ENCODE measurements at places on chromosomes 3 and 15. TPM values are rescaled to one million over a fixed set of nuclear protein-coding genes. Genes with fewer than 3 reads are reported as not detected.

Gene CDCP1
- polyA plus RNA-seq, result 3.8 TPM

DNA sequence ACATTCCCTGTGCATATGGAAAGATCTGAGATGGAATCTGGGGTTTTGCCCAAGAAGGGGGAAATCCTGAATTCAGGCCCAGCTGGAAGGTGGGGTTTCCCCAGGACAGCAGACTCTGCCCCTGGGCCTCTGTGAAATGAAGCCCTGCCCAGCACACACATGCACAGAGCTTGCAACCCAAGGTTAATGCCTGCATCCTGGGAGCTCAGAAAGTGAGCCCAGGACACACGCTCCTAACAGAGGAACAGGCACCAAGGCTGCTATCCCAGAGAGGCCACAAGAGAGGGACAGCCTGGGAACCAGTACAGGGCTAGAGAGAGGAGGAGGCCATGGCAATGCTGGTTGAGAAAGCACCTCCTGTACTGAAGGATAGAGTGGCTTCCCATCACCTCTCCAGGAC lies 16.1 kb downstream of the SEMA5B start:
- no peak overlapping the region for H3K4me3 ChIP-seq
- DNase-seq, result no peak
- no peak overlapping the region for H3K27ac ChIP-seq
- peaks cover 83% of the 10 kb centered on the region for H3K27me3 ChIP-seq
- H3K4me1 ChIP-seq, result no peaks in the 10 kb centered on the region

DNA sequence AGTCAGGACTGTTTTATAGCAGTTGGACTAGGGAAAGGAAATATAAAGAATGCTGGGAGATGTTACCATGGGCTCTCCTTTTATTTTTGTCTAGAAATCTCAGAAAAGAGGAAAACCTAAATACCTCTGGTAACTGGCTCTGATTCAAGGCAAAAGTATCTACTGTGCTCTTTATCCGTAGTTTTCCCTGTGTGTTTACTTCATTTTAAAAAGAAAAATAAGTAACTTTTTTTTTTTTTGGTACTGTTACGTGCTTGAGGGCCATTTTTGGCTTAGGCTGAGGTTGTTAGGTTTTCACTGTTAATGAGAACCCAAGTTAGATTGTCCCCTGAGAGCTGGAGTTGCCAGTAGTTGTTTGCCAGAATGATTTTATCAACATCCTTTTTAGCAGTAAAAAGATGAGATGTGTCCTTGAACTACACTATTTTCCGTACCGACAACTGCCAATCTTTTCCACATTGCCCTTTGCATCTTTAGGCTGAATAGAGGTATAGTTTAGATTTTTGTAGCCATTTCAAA lies 35.8 kb downstream of the IQGAP1 start:
- no peak overlapping the region for H3K27ac ChIP-seq
- H3K27me3 ChIP-seq, result no peaks in the 10 kb centered on the region
- H3K4me3 ChIP-seq, result no peak overlapping the region

Gene CELSR3
- 0.63 TPM for polyA plus RNA-seq

DNA sequence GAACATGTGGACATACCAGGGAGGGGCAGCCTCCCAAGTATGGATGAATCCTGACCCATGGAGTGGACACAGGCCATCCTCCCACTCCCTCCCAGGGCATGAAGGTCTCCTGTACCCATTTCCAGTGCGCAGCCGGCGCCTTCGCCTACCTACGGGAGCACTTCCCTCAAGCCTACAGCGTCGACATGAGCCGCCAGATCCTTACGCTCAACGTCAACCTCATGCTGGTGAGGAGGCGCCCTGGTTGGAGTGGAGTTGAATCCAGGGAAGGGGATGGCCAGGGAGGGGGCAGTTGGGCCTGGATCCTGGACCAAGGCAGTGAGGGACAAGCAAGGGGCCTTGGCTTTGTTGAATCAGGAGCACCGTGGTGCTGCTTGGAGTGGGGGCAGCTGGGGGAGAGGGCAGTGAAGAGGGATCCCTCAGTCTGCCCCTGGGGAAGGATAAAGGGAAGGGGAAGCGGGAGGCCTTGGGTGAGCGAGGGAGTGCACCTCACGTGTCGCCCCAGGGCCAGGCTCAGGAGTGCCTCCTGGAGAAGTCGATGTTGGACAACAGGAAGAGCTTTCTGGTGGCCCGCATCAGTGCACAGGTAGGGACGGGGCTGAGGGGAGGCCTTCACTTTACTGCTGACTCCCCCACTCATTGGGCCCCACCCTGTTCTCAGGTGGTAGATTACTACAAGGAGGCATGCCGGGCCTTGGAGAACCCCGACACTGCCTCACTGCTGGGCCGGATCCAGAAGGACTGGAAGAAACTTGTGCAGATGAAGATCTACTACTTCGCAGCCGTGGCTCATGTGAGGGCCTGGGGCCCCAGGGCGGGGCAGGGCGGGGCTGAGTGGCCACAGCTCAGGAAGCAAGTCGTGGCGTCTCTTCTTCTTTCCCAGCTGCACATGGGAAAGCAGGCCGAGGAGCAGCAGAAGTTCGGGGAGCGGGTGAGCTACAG lies 25.3 kb downstream of the PTPN23 start:
- H3K36me3 ChIP-seq, result peaks cover 43% of the 10 kb centered on the region
- no peak for DNase-seq
- H3K4me3 ChIP-seq, result no peak overlapping the region

DNA sequence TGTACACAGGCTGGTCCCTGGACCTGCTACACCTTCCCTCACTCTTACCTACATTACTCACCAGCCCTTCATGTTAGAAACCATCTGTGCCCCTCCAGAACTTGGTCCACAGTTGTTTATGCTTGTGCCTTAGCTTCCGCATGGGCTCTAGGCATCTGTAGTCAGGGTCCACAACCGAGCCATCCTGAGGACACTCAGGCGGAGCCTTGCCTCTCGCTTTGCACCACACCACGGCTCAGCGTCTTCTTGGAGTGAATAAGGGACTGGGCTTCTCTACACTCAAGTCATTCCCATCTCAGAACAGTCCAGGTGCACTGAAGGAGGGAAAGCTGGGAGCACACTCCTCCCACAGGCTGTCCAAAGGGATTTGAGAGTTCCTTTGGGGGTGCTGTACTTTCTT lies 97.8 kb downstream of the HMG20A start:
- H3K4me3 ChIP-seq, result no peak overlapping the region
- no peaks in the 10 kb centered on the region for H3K36me3 ChIP-seq
- no peaks in the 10 kb centered on the region for H3K4me1 ChIP-seq
- H3K27ac ChIP-seq, result no peak overlapping the region
- DNase-seq, result no peak

DNA sequence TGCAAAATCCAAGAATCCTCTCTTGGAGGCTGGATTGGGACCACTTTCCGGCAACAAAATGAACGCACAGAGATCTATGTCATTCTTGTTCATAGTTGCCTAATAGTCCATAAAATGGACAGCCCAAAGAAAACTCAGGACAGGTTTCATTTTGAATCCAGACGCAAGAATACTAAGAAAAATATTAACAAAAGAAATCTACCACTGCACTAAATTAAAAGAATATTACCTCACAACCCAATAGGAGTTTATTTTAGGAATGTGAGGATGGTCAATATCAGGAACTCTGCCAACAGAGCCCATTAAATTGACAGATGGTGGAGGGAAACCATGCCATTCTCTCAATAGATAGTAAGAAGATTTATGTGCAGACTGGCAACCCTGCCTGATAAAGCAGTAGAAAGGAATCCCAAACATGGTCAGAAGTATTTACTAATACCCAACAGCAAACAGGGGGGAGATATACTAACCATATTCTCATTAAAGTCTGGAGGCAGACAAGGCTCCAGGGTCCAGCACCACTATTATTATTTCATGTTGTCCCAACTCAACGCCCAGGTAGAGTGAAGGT lies 127.6 kb downstream of the SMAD6 start:
- H3K4me3 ChIP-seq, result no peak overlapping the region
- H3K36me3 ChIP-seq, result no peaks in the 10 kb centered on the region
- DNase-seq, result no peak

DNA sequence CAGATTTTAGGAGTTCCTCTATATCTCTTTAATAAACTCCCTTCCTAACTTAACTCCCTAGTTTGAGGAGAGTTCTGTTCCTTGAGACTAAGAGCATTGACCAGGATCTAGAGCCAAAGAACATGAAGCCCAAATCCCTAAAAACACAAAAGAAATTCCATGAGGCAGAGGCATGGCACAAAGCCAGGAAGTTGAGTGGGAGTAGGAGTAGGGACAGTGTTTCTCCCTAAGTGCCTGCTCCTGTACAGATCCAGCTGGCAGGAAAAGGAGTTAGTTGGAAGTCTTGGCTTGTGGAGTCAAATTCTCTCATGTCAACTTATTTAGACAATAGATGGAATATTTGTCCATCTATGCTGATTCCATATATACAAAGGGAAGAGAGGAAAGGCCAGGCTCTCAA lies 11.4 kb downstream of the ACTC1 start:
- H3K27me3 ChIP-seq, result peaks cover 15% of the 10 kb centered on the region
- DNase-seq, result no peak
- H3K4me1 ChIP-seq, result no peaks in the 10 kb centered on the region
- H3K36me3 ChIP-seq, result no peaks in the 10 kb centered on the region

DNA sequence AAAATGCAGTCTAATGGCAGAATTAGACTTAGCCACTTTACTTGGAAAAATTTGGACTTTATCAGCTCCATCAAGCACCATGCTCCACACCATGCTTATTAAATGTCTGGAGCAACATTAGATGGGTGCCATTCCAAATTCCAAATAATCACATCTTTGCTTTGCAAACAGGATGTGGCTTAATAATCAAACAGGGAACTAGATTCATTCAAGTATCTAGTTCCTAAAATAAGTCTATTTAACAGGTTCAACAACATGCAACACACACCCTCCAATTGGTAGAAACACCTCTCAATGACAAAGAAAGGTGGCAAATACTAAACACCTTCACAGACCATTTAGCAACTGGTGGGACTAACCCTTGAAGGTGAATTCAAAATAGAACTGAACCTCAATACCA lies 3.5 kb downstream of the HEXA start:
- DNase-seq, result no peak
- no peak overlapping the region for H3K4me3 ChIP-seq
- no peaks in the 10 kb centered on the region for H3K4me1 ChIP-seq
- H3K36me3 ChIP-seq, result peaks cover 3% of the 10 kb centered on the region
- H3K27ac ChIP-seq, result no peak overlapping the region

Gene NRG4
- polyA plus RNA-seq, result not detected

DNA sequence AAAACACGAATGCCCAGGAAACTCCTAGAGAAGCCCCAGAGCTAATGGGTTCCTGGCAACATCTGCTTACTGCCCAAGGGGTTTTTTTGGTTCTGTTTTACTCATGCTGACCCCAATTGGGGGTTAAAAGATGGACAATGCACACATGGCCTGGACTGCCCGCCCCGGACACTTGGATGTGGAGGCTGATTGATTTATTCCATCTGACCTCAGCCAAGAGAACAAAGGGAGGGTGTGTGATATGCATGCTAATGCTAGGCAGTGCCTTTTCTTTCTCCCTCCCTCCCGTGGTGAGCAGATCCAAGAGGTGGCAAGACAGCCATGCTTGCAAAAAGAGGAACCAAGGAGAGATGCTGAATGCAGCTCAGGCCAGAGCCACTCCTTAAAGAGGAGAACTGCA lies 3.3 kb upstream of the LRTM1 start:
- no peak overlapping the region for H3K27ac ChIP-seq
- no peak for DNase-seq
- no peak overlapping the region for H3K4me3 ChIP-seq
- no peaks in the 10 kb centered on the region for H3K27me3 ChIP-seq
- no peaks in the 10 kb centered on the region for H3K4me1 ChIP-seq

- DNase-seq, result no peak
- peaks cover 63% of the 10 kb centered on the region for H3K27me3 ChIP-seq
- no peaks in the 10 kb centered on the region for H3K36me3 ChIP-seq
- no peak overlapping the region for H3K4me3 ChIP-seq
- no peaks in the 10 kb centered on the region for H3K4me1 ChIP-seq
- no peak overlapping the region for H3K27ac ChIP-seq
These were observed 258.9 kb downstream of the XXYLT1 start for GRCh38 chr3:195012100-195012499.

GRCh38 chr15:72175186-72176044 lies 22.2 kb downstream of the GRAMD2A start:
- H3K36me3 ChIP-seq, result no peaks in the 10 kb centered on the region
- peaks cover 47% of the 10 kb centered on the region for H3K27me3 ChIP-seq
- no peak for DNase-seq
- H3K27ac ChIP-seq, result no peak overlapping the region

Gene MYO5C
- polyA plus RNA-seq, result 0.03 TPM

Gene SLCO2A1
- 1.2 TPM for polyA plus RNA-seq

Gene SLC28A2
- polyA plus RNA-seq, result not detected

DNA sequence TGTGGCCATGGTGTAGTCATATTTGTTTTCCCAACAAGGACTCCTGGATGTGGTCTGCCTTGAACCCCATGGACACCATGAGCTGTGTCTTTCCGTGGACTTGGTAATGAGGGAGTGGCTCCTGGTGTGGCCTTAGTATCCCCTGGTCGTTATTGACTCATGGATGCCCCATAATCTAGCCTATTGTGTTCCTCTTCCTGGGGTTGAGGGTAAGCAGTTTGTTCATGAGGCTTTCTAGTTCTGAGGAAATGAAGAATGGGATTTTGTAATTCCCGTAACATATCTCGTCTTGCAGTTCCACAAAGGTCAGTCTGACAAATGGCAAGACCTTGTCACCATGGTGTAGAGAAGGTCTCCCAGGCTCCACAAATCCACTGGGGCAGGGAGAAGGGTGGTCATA lies 22.6 kb downstream of the RAB7A start:
- H3K27ac ChIP-seq, result no peak overlapping the region
- H3K4me3 ChIP-seq, result no peak overlapping the region
- no peak for DNase-seq
- H3K36me3 ChIP-seq, result peaks cover 12% of the 10 kb centered on the region

Gene ATP10A
- polyA plus RNA-seq, result 16.9 TPM

DNA sequence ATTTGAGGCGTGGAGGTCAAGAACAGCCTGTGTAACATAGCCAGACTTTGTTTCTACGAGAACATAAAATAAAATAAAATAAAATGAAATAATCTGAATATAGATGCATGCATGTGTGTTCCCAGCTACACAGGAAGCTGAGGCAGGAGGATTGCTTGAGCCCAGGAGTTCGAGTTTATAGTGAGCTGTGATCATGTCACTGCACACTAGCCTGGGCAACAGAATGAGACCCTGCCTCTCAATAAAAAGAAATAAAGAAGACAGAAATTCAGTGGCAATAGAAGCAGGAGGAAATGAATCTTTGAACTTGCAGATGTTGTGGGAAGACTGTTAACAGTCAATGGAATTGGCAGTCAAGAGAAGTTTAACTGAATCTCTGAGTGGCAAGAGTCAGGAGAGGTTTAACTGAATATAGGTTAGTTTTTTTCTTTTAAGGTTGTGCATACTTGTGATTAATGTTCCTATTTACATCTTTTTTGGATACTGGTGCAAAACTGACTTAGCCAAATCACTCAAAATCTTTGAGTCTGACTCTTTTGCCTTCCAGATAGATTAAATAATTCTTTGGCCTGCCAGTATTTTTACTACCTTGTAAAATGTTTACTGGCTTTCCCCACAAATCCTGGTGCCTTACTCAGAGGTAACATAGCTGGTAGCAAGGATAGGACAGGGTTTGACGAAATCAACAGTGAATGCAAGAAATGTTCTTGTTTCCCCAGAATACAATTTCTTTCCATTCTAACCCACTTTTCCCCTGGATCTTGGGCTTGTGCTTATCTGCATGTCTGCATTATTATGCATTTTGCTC lies 361.4 kb downstream of the PDCD6IP start:
- no peaks in the 10 kb centered on the region for H3K36me3 ChIP-seq
- H3K27ac ChIP-seq, result no peak overlapping the region
- no peaks in the 10 kb centered on the region for H3K4me1 ChIP-seq
- no peaks in the 10 kb centered on the region for H3K27me3 ChIP-seq
- no peak overlapping the region for H3K4me3 ChIP-seq
- DNase-seq, result no peak
